ENCODE measurements at places on chromosomes 3 and 15.

DNA sequence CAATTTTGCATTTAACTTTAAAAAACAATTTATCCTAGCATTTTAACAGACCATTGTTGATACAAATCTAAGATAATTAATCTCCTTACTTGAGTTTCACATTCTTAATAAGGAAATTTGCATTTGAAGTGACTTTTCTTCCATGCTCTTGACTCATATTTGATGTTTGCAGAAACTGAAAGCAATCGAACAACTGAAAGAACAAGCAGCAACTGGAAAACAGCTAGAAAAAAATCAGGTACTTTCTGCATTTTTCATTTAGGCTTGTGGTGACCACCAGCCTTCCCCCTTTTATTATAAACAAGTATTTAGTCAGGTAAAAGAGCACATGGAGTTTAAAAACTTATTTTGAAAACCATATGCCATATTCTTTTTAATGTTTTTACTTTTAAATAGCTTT, 20.1 kb upstream of the SELENOT start:
- DNase-seq: no peak

- DNase-seq: no peak
These were observed 44.0 kb downstream of the CEMIP start for GRCh38 chr15:80823120-80823519.

DNA sequence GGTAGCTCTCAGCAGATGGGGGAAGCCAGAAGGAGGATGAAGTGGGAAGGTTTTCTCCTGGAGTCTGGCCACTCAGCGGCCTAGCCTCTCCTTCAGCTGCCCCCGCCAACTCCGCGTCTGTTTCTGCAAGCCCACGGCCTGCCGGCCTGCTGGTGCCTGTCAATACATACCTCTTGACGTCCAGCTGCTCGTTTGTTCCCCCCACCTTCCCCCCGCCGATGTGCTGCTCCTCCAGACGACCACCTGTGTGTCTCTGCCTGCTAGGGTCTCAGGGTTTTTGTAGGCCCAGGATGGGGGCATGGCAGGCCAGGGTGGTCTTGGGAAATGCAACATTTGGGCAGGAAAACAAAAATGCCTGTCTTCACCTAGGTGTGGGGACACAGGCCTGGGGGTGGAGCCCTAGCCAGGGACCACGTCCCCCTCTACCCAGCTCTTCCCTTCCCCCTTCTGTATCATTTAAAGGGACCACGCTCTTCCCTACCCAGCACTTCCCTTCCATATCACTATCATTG, 137.8 kb downstream of the ALCAM start:
- DNase-seq: no peak

DNA sequence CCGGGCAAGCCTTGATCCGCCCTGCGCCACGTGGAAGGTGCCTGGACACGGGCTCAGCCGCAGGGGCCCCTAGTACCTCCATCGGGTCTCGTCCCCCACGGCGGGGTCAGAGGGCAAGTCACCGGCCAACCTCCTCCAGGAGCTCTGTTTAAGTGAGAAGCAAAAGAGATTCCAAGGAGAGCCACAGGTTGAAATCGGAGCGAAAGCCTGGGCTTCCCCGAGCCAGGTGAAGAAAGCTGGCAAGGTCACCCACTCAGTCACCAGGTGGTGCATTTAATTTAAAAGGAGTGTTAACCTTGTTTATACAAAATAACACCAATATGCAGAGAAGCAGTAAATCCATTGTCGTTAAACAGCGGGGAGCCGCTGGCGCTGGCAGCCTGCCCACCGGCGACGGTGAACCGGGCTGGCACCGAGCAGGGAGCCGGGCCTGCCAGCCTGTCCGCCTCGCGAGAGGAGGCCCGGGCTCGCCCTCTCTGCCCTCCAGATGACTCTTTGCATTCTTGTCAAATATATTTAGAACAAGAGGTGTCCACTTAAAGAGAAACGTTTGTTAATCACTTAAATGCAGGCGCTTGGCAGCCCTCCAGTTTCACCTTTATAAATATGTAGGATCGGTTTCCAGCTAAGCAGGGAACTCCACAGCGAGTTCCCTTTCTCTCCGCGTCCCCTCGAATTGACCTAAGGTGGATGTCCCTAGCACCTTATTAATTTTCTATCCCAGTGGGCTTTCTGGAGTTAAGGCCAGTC, 277.3 kb upstream of the NR2F2 start:
- DNase-seq: peak; percentile 17

- DNase-seq: no peak
These were observed 6.7 kb downstream of the CGNL1 start for GRCh38 chr15:57382969-57383368.

DNA sequence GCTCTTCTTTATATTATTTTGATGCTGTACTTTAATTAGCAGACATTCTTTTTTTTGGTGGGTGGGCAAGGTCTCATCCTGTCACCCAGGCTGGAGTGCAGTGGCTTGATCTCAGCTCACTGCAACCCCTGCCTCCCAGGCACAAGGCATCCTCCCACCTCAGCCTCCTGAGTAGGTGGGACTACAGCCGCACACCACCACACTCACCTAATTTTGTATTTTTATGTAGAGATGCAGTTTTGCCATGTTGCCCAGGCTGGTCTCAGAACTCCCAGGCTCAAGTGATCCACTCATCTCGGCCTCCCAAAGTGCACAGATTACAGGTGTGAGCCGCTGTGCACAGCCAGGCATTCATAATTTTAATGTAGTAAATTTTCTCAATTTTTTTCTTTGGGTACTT, 608.1 kb downstream of the ZNF385D start:
- no peak for DNase-seq

- no peak for DNase-seq
These were observed 227.6 kb upstream of the BHLHE40 start for GRCh38 chr3:4751502-4752101.

GRCh38 chr3:134665243-134665642, 14.4 kb upstream of the KY start:
- no peak for DNase-seq

- DNase-seq: no peak
These were observed 91.7 kb downstream of the CHRNA7 start for GRCh38 chr15:32122013-32122412.

- DNase-seq: no peak
These were observed 175.6 kb downstream of the AGBL1 start for GRCh38 chr15:86255247-86255646.

- DNase-seq: no peak
These were observed 68.7 kb downstream of the AP4E1 start for GRCh38 chr15:50977162-50977561.

DNA sequence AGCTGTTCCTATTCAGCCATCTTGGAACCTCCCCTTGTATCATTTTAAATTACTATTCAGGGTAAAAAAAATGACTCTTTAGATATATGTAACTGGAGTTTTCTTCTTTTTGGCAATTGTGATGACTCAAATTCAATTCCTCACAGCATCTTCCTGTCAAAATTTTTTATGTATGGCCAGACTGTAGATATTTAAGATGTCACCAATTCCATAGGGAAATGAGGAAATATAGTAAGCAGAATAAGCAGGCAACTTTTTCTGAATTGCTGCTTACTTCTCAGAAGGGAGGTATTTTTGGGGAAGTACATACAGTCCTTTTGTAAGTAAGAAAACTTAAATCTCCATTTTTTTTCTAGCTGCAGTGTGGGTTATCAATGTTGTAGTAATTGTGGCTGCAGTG, 28.8 kb downstream of the EAF2 start:
- DNase-seq: no peak

- peak; percentile 15 for DNase-seq
These were observed 349.4 kb upstream of the DCBLD2 start for GRCh38 chr3:99250821-99251355.

DNA sequence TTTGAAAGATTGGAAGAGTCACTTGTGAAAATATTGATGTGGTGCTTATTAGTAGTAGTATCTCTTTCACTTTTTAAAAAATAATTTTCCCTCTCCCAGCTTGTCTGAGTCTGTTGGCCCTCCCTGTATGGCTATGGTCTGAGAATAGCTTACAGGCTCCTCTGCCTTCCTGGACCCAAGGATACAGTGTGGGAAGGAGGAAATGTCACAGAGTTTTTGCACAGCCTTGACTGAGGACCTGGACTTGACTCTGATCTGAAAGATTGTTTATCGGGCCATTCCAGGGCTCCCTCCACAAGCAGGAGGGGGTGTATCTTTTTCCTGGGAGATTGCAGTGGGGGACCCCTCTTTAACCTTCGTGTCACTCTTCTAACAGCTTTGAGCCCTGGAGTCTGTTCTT, 59.7 kb downstream of the TLNRD1 start:
- no peak for DNase-seq

GRCh38 chr3:196915375-196915774, 27.0 kb downstream of the NCBP2 start:
- DNase-seq: no peak

- DNase-seq: no peak
These were observed 36.5 kb downstream of the HEG1 start for GRCh38 chr3:125019271-125019670.

DNA sequence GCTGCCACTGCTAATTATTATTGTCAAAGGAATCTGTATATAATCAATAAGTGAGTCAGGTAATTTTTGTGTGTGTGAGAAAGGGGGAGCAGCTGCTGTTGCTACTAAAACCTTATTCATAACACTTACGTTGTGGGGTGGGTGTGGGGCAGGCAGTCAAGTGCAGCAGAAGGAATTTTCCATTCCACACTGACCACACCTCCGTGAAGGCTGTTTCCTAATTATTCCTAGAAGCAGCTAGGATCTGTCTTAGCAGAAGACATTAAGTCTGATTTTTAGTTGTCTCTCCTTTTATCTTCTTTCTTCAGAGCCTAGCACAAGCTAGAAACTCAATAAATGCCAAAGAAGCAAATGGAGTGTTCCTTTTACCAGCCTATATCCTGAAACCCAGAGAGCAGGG, 4.0 kb upstream of the U2SURP start:
- no peak for DNase-seq

- DNase-seq: no peak
These were observed 91.2 kb downstream of the KCNAB1 start for GRCh38 chr3:156211583-156211982.

- peak; percentile 31 for DNase-seq
These were observed 80.5 kb downstream of the CRTC3 start for GRCh38 chr15:90610190-90610589.

DNA sequence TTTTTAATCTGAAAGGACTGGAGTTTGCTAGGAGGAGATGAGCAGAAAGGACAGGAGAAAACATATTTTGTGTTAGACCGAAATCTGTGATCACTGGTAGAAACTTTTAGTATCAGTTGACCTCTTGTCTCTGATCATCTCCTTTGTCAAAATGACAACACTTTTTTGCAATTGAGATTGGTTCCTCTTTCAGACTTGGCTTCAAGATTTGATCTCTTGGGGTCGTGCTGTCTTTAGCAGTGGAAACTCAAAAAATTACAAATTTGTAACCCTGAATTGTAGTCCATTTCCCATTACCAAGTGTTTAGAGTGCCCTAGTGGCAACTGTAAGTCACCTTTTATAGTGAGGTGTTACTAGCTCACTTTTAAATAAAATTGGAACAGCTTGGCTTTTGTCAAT, 107.4 kb downstream of the KLHL25 start:
- no peak for DNase-seq

GRCh38 chr15:28955160-28955992, 69.6 kb downstream of the APBA2 start:
- DNase-seq: no peak

DNA sequence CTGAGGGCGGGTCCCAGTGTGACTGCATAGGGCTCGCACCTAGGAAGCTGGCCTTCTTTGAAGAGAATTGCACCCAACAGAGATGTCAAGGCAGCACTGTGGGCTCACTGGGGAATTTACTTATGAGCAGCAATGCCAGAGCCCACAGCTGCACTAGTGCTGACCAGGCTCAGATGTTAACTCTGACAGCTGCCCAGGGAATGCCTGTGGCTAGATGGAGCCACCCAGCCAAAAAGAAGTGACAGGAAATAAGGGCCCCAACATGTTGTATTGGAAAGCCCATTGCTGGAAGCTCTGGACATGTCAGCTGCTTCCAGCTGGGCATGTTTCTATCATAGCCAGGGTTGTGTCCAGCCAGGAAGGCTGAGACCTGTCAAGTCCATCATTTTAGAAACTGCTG, 90.9 kb upstream of the ZNF280D start:
- no peak for DNase-seq

GRCh38 chr15:57286446-57287122, 89.7 kb upstream of the CGNL1 start:
- no peak for DNase-seq

DNA sequence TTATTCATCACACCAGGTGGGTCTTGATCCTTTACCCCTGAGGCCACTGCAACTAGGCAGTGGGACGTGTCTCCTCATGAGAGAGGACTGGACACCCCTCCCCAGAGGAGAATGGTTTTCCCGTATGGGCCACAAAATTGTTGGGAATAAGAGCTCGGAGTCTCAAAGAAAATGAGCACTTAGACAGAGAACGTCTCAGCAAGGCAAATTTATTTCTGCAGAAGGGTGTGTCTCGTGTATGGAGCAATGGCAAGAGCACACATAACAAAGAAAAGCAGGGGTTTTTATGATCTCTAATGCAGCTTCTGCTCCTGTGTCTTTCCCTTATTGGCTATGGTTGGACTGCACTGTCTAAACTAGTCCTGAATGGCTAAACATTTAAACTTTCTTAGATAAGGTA, 803.5 kb downstream of the PLOD2 start:
- DNase-seq: peak; percentile 11

DNA sequence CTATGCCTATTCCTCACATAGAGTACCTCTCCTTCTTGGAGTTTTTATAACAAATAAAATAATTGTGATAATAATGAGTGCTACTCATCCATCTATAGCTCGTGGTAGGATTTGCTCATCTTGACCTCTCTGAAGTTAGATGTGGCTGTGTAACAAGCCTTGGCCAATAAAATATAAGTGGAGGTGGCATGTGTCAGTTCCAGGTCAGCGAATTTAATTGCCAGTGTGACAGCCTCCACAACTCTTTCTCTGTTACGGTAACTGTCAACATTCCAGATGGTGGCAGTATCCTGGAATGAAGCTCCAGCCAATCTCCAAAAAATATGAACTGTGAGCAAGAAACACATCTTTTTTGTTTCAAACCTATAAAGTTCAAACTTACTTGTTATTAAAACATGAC, 13.8 kb downstream of the CLRN1 start:
- DNase-seq: no peak

DNA sequence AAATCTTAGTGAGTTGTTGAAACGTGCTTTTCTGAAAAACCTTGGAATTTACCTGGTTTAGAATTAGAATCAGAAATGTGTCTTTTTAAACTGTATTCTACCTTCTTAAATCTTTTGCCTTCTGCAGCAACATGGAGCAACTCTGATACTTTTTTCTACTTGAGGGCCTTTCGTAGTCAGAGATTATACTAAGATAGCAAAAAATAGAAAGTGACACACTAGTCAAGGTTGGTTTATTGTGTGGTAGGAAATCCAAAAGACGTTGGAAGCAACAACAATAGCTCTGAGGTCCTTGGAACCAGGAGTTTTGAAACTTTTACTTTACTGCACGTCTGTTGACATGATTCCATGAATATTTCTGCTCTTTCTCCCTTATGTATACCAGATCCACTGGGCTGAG, 294.9 kb downstream of the LPP start:
- DNase-seq: no peak
